ENCODE measurements at places on chromosomes 11 and 22.

GRCh38 chr11:77435972-77436371, 37.9 kb downstream of the PAK1 start:
- DNase-seq, result no peak

DNA sequence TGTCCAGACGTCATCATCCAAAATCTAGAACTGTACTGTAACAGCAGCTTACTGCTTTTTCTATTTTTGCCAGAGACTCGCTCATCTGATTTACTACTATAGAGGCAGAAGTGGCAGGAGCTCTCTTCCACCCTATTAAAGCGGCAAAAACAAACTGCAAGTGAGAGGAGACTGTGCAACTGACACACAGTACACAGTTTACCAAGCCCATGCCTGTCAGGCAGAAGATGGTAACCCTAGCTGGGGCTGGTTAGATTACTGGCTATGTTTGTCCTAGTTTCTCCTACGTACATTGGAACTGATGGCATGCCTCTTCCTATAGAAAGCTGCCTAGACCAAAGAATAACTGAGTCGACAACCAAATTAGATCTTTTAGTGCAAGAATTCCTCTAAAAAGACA, 51.8 kb downstream of the CELF1 start:
- no peak for DNase-seq

GRCh38 chr11:10305262-10305963, 540 bp downstream of the ADM start:
- DNase-seq, result no peak

- no peak for DNase-seq
Measured at GRCh38 chr11:60739114-60739513, 14.6 kb downstream of the MS4A18 start.

DNA sequence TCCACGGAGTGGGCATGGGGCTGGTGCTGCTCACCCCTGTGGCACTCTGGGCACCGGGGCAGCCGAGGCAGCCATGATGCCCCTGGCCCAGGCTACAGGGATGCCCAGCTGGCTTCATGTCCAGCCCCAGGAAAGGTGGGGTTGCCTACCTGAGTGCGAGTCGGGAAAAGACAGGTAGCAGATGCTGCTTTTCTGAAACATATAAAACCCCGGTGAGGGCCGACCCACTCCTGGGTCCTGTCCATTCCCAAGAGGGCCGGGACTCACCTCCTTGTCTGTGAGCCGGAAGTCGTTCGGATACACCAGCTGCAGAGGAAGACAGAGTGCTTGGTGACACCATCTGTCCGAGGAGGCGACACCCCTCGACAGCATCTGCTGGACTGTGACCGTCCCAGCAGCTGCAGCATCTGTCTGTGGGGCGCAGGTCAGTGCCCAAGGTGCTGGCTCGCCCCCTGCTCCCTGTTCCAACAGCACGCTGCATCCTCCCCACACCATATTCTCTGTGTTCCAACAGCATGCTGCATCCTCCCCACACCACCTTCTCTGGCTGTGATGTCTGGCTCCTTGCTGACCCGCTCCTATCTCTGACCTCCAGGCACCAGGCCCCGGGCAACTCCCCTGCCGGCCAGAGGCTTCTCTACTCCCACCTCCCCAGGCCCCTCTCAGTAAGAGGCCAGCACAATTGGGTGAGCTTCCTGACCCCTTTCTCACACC, 8.0 kb downstream of the DENND6B start:
- no peak for DNase-seq

DNA sequence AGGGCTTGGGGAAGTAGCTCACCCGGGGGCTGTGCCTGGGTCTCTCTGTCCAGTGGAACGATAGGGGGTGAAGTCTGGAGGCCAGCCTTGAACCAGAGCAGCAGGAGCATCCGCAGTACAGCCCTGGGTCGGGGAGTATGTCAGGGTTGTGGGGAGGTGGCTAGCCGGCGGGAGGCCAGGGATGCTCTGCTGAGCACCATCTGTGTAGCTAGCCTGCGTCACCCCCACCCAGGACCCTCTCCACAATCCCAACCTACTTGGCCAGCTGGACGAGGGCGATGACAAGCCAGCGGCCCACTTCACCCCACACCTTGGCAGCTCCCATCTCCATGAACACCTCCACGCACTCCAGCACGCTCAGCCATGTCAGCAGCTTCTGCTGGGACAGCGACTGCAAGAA, 2.2 kb downstream of the PEX16 start:
- no peak for DNase-seq

DNA sequence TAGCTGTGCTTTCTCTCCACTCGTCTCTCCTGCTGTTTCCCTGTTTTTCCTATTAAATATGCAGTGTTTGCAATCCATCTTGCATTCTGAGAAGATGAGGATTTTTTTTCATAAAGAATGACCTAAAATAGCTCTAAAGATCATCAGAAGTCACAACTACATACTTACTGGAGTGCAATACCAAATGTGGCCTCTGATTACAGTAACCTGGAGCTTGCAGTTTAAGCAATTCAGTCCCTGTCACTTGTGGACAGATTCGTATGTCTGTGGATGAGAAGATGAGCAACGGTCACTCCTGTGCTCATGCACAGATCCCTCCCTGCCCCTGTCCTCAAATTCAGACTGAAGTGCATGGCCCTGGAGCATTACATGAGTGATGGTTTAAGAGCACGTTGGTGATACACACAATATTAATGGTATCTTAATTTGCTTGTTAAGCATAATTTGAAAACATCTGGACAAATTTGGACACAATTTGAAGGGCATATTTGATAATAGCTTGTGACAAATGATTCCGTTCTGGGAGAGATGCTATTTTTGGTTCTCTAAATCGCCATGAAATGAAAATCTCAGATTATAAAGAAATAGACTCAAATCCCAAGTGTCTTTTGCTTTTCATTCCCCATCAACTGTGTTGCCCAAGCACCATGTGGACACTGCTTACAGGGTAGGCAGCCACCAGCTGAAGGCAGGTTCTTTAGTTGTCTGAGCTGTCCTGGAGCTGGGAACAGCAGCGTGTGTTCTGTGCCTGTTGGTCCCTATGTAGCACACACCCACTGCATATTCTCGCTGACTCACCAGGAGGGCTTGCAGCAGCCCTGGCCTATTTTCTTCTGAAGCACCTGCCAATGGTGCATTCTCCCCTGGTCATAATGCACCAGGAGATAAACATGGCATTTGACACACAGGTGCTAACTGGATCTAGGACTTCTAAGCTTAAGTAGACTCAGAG, 32.6 kb upstream of the PRAME start:
- no peak for DNase-seq

- DNase-seq, result no peak
Measured at GRCh38 chr11:66570079-66570849, 1.9 kb upstream of the CTSF start.

GRCh38 chr11:70059971-70060370, 18.1 kb upstream of the ANO1 start:
- no peak for DNase-seq

DNA sequence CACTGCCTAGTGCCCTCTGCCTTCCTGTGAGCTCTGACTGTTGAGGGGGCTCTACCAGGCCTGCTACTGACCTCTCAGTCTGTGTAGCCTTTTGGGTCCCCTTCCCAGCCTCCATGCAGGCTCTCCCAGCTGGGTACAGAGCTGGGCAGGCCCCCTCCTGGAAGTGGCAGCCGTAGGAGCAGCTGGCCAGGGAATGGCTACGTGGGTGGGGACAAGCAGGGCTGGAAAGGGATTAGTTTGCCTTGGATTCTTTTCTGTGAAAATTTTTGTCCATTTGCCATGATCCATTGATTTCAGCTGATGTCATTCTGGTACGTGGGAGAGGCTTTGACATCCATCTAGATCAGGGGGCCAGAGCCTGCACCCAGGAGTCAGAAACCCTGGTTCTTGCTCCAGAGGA, 23.9 kb upstream of the NECTIN1 start:
- DNase-seq, result no peak

DNA sequence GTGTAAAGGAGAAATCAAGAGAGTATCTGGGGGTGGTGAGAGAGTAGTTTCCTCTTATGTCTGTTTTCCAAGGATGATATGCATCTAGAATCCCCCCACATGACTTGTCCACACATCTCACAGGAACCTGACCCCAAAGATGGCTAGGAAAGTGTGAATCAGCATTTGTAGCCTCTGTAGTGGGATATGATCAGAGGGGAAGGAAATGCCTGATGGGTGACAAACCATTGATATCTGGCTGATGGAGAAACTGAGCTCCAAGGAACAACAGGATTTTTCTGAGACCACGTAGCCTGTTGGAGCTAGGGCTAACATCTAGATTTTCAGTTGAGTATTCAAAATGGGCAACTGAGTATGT, 369.4 kb downstream of the DDX10 start:
- DNase-seq, result no peak

GRCh38 chr11:132531921-132532320, 1000.4 kb downstream of the OPCML start:
- DNase-seq, result no peak

All from stimulated activated CD4-positive, alpha-beta T cell treated with anti-CD3 and anti-CD28 coated beads, Interleukin-12 subunit alpha, Interleukin-12 subunit beta, amount 100 ng/mL, for 24 hours (primary cell).